ENCODE measurements at places on chromosomes 7 and 10. TPM values are rescaled to one million over a fixed set of nuclear protein-coding genes. Genes with fewer than 3 reads are reported as not detected.

Gene FAM131B
- 0.43 TPM for total RNA-seq

Gene PPIA
- total RNA-seq: 1,320 TPM

Gene MNX1
- total RNA-seq: 9.7 TPM

Gene PVRIG
- not detected for total RNA-seq

Gene RAB18
- total RNA-seq: 88.9 TPM

Gene CALHM1
- not detected for total RNA-seq

Gene DNAJC1
- 31.5 TPM for total RNA-seq

Gene SLC39A12
- total RNA-seq: 0.14 TPM

Gene EBF3
- 0.89 TPM for total RNA-seq

Gene BMPER
- total RNA-seq: 1.3 TPM

Gene GALNT17
- total RNA-seq: 0.69 TPM

Gene UBE2D1
- total RNA-seq: 18.4 TPM

Gene VWA2
- 3.2 TPM for total RNA-seq

Gene RPEL1
- not detected for total RNA-seq

Gene FRA10AC1
- total RNA-seq: 15.3 TPM

Gene NXPH1
- not detected for total RNA-seq

Gene ACSM6
- total RNA-seq: not detected

Gene DLX6
- 0.32 TPM for total RNA-seq

Gene TRIM74
- total RNA-seq: 0.43 TPM
